Esophagus muscularis mucosa (tissue), 4 donors: ENCODE measurements at places on chromosomes 12 and 14.

GRCh38 chr12:97714107-97714563, 251.5 kb downstream of the RMST start:
- DNase-seq, result no peak

DNA sequence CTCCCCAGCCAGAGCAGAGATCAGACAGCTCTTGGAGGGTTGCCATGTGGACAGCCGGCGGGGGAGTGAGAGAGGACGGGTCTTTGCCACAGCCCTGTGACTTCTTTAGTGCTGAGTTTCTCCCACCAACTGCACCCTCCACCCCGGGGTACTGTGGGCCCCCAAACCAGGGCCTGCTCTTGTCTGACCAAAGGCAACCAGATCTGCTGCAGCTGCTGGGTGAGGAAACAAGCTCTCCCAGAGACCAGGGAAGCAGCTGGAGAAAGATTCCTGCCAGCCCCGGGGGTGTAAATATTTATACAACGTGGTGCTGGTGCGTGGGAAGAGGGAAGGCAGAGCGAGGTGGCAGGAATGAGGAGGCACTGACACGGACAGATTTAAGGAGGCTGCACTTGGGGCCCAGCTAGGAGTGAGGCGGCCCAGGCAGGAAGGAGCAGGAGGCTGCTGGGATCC, 14.3 kb upstream of the ZFP36L1 start:
- peak; percentile 92 for DNase-seq

GRCh38 chr12:51424094-51424661, 453 bp upstream of the SLC4A8 start:
- no peak for DNase-seq

GRCh38 chr12:57334219-57334618, 83.2 kb upstream of the STAC3 start:
- no peak for DNase-seq

DNA sequence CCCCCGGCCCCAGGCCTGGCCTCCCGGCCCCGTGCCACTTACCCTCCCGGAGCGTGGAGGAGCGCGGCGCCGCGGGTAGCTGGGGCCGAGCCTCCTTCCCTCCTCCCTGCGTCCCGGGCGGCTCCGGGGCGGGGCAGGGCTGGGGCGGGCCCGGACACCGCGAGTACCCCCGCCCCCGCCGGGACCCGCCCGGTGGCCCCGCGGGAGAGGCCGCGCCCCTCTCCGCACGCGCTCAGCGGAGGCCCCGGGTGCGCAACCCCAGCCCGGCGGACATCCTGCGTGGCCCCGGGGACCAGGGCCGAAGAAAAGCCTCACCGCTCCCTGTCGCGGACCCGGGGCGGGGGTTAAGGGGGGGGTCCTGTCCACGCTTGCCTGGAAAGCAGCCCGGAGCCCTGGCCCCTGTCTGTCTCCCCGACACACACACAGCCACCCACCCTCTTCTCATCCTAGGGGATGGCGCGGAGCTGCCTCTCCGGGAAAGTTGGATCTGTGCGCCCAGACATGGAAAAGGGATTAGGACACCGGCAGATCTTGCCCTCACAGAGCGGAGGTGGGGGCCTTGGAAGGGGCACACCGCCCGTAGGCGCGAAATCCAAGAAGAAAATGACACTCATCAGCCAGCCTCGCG, at the start of gene SYNE3:
SYNE3 (minus strand) TSS at position 97 of the 628 bp plus-strand sequence. CDS start 40,829 bp downstream, outside the sequence.
- DNase-seq, result no peak

- no peak for DNase-seq
Measured at GRCh38 chr12:101563212-101563611, 31.6 kb upstream of the MYBPC1 start.

DNA sequence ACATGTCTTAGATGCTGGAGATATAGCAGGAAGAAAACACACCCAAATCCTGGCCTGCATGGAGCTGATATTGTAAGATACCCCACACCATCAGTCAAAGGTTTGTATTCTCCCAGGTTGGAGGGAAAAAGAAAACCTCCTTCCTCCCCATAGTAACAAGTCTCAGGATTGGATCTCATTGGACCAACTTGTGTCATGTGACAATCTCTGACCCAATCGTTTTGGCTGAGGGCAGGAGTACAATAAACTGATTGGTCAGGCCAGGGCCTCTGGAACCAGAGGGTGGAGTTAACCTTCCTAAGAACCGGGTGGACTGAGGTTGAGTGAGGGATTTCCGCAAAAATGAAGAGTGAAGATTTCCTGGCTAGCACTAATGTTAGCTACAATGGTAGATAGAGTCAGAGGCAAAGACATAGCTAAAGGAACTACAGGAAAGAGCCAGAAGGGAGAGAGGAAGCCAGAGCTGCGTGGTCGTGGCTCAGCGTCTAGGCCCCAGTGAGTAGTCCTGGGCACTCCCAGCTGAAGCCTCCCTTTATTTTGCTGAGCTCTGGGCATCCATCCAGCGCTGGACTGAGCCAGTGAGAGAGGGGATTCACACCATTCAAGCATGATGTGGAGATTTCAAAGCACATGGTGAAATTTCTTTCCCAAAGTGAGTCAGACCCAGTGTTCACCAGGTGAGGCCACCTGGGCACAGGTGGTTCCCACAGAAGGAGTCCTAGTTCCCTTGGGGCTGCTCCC, 219.9 kb downstream of the AACS start:
- no peak for DNase-seq

- DNase-seq, result no peak
Measured at GRCh38 chr12:105036937-105037649, 47.2 kb downstream of the ALDH1L2 start.

- no peak for DNase-seq
Measured at GRCh38 chr12:104314242-104314614, 10.7 kb downstream of the EID3 start.

DNA sequence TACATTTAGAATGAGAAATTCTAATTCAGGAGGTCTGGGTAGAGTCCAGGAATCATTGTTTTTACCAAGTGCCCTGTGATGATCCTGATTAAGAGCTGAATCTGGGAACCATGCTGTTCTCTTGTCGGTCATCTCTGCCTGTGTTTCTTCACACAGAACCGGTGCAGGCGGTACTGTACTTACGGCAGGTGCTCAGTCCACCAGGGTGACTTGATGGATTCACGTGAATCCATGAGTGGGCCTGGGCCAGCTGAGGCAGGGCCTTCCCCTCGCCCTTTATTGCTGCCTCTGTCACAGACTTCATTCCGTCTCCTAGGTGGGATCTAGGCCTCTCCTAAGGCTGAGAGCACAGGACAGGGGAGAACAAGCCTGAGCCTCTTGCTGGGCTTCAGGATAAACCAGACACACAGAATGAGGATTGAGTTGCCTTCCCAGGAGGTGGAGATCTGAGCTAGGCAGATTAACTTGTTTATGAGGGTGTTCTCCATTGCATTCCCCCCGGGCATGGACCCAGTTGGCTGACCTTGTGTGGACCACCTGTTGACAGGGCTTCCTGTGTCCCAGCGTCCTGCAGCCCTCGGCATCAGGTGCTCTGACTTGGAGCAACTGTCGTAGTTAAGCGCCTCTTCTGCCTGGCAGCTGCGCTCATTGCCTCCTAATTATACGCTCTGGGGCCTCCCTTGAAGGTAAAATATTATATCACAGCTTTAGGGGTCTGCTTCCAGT, 42.1 kb downstream of the B4GALNT3 start:
- no peak for DNase-seq

- no peak for DNase-seq
Measured at GRCh38 chr14:34356264-34356654, 105.8 kb downstream of the SPTSSA start.

DNA sequence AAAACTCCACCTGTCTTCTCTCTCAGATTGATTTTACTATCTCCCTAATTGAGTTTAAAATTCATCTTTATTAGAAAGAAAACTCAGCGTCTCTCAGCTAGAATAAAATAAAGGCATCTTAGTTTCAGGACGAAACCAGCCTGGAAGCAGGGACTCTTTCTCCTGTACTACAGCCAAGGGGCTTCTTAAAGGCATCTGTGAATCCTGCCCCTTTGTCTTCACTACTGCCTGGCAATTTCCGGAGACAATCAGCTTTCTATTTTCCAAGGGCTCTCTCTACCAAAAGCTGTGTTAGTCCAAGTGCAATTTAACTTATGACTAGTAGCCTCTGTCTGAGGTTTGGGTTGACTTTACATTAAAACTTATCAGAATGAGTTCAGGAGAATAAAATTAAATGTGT, 623.3 kb upstream of the FOXG1 start:
- DNase-seq, result no peak

DNA sequence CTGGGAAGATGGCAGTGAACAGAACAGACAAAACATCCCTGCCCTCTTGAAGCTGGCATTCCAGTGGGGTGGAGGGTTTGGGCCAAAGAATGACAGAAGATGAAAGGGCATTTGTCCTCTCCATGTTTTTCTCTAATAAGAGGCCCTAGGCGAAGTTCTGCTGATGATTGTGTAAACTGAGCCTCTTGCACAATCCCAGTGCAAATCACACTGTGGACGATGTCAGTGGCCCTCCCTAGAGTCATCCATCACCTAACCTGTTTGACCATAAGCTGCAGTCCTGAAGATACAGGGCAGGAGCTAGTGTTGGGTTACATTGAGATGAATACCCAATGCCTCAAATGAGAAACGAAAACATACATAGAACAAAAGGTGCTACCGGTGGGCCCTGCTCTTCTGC, 622.4 kb upstream of the TBX3 start:
- DNase-seq, result no peak

DNA sequence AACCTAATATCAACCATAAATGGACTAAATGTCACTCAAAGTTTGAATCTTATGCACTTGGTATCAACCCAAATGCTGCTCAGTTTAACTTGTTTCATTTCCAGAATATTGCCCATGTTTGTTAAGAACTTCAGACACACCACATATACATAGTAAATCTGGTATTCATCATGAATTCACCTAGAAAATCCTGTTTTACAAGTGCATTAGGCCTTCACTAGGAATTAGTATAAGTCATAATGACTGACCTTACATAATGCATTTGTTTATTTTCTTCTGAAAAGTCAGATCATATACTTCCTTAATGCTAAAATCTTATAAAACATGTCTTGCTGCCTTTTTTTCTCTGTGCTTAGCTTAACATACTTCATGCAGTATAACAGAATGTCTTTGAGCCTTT, 66.1 kb downstream of the ABCD2 start:
- no peak for DNase-seq

- DNase-seq, result no peak
Measured at GRCh38 chr12:131908092-131909080, 14.0 kb downstream of the ULK1 start.

- no peak for DNase-seq
Measured at GRCh38 chr14:75430116-75430515, 2.3 kb downstream of the JDP2 start.

DNA sequence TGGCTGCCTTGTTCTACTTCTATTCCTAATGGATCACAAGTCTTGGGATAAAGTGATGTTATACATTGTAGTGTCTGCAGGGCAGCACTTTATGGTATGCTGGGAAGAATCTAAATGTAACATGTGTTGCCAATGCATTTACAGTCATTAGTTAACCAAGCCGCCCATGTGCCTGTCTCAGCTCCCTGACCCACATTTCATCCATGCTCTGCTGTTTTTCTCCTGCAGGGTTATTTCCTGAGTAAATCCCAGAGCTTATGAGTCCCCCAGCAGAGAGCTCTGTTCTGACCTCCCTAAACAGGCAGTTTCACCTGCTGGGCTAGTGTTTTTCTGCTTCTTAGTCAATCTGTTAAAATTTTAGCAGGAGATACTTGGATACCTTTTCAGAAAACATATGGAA, 4.4 kb upstream of the TMTC2 start:
- DNase-seq, result no peak

- no peak for DNase-seq
Measured at GRCh38 chr14:92173668-92174067, 51.9 kb downstream of the CPSF2 start.

DNA sequence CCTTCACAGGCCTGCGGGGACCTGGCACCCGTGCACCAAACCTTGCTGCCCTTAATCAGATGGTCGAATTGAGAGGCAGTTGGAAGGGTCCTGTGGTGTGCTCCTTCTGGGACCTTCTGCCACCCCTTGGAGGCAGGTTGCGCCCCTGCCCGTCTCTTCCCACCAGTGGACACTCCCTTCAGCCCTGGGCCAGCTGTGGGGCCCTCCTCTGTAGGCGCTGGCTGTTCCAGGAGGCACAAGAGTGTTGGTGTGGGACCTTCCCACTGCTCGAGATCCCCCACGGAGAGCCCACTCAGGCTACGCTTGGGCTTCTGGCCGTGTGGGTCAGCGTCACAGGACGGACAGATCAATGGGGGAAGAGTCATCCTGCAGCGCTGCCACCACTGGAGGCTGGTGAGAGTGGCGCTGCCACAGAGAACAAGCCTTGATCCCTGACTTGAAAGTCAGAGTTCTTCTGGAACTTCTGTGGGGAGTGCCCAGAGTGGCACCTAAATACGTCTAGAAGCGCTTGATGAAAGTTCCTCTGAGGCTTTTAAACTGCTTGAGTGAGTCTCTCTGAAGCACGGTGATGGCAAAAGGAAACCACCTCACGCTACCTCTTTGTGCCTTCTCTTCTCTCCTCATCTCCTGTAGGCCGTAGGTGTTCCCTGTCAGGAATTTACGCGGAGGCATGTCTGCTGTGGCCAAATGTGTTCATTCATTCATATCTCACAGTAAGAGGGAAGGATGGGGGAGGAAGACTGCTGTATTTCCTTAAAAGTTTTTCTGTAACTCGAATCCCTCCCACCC, 48.3 kb downstream of the TRAF3 start:
- DNase-seq, result no peak

DNA sequence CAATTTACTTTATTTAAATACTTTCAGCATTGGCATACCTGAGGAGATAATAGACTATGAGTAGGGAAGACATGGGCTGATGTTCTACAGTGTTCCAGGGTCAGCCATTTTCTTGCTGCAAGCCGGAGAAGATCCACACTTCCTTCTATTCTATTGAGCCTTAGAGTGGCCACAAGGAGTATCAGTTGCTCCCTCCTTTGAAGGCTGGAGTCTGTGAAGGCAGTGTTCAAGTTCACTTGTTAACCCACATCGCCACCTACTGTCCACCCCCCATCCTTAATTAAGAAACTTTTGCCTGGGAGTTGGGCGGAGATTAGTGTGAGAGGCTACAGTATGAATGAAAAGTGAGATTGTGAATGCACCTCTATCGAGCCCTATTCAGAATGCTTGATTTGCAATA, 666.6 kb downstream of the NRXN3 start:
- no peak for DNase-seq

DNA sequence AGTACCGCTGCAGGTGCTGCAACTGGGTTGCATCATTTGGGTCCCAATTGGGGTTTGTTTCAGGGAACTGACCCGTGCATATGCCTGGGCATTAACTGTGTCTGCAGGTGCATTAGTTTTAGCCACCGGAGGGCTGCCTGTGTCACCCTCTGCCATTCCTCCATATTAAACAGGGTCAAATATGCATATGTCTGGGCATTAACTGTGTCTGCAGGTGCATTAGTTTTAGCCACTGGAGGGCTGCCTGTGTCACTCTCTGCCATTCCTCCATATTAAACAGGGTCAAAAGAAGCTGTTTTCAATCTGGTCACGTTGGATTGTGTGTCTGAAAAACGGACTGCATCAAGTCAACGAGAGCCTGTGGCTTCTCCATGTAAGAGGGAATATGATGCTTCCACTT, 1317.0 kb downstream of the TMEM121 start:
- no peak for DNase-seq

GRCh38 chr12:63907561-63907960, 63.1 kb downstream of the SRGAP1 start:
- no peak for DNase-seq
